ENCODE measurements at places on chromosomes 5 and 9.

DNA sequence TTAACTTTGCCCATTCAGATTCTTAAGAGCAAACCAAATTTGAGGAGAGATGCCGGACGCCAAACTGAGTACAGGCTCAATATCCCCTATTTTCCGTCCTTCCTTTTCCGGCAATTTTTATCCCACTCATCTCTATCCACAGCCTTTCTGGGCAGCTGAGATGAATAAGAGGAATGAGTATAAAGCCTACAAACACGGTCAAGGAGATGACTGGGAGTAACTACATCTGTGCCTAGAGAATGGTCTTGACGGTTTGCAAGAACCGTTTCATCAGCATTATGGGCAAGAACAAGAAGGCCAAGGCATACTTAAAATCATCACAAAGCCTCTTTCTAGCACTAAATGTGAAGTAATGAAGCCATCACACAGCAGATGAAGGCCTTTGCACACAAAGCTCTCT is 227.3 kb downstream of the DCP2 start:
- no peak for DNase-seq

DNA sequence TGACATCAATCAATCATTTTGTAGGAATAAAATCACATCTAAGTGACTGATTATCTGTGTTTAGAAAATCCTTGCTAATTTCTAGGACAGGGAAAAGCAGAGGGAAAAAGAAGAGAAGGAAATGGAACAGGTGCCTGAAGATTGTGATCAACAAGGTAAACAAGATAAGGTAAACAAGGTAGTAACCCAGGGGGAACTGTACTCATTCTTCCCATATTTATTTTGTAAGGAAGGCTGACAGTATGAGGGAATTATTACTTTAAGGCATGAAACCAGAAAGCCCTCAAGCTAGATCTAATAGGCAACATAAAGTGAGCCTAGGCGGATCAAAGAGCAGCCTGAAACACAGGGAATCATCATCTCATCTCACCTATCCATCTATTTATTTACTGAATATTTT is 231.1 kb downstream of the MLLT3 start:
- no peak for DNase-seq

DNA sequence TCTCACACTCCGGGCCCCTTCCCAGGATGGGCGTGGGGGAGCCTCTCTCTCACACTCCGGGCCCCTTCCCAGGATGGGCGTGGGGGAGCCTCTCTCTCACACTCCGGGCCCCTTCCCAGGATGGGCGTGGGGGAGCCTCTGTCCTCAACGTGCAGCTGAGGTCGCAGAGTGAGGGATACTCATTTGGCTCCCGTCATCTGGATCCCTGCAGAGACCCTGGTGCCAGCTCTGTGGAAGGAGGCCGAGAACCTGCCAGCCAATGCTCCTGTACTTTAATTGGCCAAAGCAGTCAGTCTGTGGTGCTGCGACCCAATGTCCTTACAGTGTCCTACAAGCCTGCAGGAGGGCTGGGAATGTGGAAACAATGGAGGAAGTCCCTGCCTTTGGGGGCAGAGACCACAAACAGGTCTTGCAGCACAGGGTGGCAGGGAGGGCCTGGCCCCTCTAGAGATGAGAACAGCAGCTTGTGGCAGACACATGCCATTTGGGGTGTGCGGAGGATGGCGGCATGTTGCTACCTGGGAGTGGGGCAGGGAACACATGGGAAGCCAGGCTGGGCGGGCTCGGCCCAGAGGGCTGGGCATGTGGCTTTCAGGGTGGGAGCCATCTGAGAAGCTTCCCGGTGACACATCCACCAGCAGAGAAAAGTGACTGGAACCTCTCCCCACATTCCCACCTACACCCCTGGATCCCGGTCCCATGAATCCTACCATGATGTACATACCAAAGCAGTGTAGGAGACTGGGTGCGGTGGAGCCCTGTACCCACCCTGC is 13.6 kb upstream of the MRNIP start:
- DNase-seq, result no peak

GRCh38 chr9:76412638-76413037 is 18.4 kb upstream of the RFK start:
- no peak for DNase-seq

Data from NCI-H1930 (cell line).